ENCODE measurements at places on chromosomes 1 and 21.

GRCh38 chr1:118247593-118247992 is 62.6 kb upstream of the SPAG17 start:
- peak; percentile 11 for DNase-seq

DNA sequence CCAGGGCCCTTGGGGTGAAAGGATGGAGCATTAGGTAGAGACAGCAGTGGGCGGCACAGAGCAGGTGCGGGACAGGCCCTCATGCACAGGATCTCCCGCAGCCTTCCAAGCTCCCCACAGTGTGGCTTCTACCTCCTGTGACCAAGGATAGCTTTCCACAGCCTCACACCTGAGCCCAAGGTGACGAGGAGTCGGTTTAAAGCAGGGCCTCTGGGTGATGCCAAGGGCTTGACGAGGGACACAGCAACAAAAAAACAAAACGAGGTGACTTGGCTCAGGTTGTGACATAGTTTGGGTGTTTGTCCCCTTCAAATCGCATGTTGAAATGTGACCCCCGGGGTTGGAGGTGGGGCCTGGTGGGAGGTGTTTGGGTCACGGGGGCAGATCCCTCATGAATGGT is 15.3 kb downstream of the RSPH1 start:
- DNase-seq, result no peak

DNA sequence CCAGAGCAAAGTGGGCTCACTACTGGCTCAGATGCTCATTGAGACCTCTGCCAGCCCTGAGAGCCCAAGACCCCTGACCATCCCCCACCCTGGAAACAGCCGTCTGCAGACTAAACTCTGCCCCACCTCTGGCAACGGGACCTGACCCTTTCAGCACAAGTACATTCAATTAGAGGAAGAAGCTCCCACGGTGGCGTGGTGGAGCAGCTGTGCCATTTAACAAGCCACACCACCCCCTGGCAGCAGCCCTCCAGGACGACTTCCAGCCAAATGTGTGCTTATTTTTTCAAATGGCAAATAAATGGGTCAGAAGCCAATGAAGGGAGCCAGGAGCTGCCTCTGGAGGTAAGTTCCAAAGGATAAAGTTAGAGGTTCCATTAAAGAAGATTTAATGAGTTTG is 226.7 kb downstream of the NPHP4 start:
- no peak for DNase-seq

DNA sequence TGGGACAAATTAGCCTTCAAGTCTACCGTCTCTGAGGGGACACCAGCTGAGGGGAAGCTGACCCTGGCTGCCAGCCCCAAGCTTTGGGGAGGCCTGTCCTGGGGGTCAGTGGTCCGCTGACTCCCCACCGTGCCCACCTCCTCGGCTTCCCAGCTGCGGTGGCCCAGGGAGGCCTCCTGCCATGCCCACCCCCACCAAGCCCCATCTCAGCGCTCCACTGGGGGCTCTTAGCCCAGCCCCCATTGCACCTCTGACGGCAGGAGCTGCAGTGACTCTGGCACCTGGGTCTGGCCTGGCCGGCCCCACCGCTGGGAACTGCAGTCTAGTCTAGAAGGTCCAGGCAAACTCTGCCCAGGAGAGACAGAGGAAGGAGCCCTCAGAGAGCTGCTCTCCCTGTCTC is 30.2 kb upstream of the SIM2 start:
- DNase-seq, result no peak

- DNase-seq, result peak; percentile 24
Measured at GRCh38 chr1:2372551-2373490, 18.5 kb downstream of the MORN1 start.

DNA sequence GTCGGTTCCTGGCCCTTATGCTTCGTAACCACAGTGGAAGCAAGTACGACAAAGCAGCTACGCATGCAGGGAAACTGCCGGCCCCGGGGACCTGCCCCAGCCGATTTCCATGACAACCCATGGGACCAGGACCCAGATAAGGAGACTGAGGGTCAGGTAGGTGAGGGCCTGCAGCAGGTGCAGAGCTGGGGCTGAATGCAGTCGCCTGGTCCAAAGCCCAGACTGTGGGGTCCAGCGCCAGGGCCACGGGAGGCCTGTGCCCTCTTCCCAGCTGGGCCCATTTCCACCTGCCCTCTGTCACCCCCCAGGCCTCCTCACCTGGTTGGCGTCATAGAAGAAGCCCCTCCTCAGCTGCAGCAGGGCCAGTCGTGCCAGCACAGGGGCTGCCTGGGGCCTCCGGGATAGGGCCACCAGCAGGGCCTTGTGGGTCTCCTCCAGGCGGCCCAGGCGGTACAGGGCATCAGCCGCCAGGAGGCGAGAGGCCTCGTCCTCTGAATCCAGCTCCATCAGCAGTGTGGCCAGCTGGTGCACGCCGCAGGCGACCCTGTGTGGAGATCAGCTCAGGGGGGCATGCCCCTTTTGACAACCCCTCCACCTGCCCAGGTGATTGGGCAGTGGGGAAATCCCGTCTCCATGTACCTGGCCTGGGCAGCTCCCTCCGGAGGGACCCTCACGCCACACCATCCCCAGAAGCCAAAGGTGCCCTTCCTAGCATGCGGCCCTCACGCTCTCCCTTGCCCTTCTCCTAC is 14.2 kb downstream of the TTC34 start:
- DNase-seq, result no peak

DNA sequence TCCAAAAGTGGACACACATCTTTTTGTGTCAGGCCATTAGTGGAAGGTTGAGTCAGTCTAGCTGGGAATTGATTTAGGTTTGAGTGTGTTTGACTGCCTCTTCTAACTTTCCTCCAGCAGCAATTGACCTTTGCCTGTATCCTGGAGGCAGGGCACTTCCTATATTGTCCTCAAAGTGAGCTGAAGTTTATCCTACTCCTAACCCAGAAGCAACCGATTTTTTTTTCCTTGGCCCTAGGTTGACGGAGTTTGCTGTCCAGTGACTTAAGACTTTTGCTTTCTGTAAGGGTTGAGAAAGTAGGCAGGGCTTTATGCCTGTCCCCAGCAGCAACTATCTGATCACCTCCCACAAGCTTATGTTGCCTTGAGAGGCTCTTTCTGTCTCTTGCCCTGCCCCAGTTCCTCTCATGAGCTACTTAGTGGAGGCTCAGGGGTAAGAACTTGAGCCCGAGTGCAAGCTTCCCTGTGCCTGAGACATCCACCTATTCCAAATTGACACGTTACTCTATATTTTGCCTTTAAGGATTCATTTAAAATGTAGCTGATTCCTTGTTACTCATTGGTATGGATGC is 30.9 kb downstream of the SLC35F3 start:
- no peak for DNase-seq

GRCh38 chr1:157045250-157046218 is at the start of gene ARHGEF11:
Gene ARHGEF11, minus strand, starts transcription at chr1:157045742. Its CDS starts 1,412 bp downstream, at chr1:157044330.
- DNase-seq, result peak; percentile 93

DNA sequence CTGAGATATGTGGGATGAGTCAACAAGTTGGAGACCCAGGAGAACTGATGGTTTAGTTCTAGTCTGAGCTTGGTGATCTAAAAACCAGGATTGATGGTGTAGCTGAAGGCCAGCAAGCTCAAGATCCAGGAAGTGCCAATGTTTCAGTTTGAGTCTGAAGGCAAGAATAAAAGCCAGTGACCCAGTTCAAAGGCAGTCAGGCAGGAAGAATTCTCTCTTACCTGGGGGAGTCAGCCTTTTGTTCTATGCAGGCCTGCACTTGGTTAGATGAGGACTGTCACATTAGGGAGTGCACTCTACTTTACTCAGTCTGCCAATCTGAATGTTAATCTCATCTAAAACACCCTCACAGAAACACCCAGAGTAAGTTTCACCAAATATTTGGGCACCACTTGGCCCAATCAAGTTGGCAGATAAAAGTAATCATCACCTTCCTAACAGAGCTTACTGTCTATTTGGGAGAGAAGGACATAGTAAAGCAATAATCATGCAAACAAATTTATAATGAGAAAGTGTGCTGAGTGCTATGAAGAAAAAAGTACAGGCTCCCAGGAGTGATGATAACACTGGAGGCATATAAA is 63.4 kb downstream of the TSEN15 start:
- DNase-seq, result no peak

GRCh38 chr21:46154955-46155513 is 345 bp downstream of the FTCD start:
- DNase-seq, result no peak

DNA sequence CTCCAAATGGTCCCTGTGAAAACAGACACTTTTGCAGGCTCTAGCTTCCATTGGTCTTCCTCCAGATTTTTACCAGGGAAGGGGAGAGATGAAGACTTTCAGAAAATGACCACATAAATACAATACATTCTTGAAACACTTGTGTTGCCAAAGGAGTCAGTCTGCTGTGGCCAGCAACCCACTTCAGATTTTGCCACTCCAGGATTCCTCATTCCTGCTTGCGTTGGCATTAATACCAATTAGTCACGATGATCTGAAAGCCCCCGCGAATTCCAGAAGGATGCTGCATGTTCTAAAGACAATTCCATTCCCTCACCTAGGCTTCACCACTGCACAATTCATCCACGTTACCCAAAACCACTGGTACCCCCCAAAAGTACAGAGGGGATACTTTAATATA is 7.9 kb upstream of the BACE2 start:
- no peak for DNase-seq

GRCh38 chr1:154975409-154976059 is 1.1 kb downstream of the CKS1B start:
- peak; percentile 60 for DNase-seq

GRCh38 chr21:41803316-41803715 is 36.5 kb upstream of the RIPK4 start:
- no peak for DNase-seq

DNA sequence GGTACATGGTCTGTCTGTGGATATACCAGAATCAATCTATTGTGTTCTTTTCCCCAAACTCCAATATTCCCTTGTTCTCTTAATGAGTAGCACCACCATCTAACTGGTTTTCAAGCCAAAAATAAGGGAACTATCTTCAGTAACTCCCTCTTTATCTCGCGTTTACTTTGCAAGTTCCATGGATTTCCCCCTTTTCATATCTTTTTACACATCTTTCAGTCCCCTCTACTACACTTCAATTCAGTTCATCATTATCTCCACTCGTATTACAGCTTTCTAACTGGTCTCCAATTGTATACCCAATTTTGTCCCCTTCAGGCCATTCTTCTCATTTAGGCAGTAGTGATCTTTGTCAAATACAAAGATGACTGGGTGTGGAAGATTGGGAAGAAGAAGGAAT is 4.1 kb upstream of the TMCO1 start:
- DNase-seq, result peak; percentile 3

GRCh38 chr1:31029026-31029425 is 36.5 kb downstream of the PUM1 start:
- DNase-seq, result peak; percentile 58

DNA sequence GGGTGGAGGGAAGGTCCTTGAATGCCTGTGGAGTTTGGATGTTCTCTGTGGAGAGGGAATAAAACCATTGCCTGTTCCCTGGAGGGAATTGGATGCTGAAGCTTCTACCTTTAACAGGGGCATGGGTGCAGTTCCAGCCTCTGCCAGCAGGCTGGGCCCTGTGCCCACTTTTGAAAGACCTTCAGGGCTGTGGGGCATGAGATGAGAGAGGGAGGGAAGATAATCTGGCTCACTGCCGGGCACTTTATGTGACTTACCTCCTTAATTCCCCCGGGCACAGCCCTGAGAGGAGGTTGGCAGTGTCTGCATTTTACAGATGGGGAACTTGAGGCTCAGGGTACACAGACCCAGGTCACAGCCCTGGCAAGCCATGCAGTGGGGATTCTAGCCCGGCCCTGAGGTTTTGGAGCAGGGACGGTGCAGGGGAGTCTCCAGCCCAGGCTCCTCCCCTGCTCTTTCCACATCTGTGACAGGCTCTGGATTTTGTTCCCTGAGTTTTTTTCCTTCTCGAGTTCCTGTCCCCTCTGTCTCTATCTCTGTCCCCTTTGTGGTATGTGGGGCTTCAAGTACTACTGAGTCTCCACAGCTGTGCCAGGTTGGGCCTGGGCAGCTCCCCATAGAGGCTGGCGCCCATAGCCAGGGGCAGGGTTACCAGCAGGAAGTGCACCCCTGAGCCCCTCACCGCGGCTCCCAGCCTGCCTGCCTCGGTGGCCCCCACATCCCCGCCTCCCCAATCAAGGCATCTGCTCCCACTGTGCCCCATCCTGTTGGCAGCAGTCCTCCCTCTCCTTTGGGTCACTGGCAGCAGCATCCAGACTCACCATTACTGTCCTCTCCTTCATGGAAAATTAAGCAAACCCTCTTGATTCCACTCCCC is 14.0 kb upstream of the THEMIS2 start:
- peak; percentile 81 for DNase-seq

- no peak for DNase-seq
Measured at GRCh38 chr1:33445108-33445507, 14.2 kb upstream of the PHC2 start.

- no peak for DNase-seq
Measured at GRCh38 chr1:177122461-177123251, 41.9 kb downstream of the ASTN1 start.

DNA sequence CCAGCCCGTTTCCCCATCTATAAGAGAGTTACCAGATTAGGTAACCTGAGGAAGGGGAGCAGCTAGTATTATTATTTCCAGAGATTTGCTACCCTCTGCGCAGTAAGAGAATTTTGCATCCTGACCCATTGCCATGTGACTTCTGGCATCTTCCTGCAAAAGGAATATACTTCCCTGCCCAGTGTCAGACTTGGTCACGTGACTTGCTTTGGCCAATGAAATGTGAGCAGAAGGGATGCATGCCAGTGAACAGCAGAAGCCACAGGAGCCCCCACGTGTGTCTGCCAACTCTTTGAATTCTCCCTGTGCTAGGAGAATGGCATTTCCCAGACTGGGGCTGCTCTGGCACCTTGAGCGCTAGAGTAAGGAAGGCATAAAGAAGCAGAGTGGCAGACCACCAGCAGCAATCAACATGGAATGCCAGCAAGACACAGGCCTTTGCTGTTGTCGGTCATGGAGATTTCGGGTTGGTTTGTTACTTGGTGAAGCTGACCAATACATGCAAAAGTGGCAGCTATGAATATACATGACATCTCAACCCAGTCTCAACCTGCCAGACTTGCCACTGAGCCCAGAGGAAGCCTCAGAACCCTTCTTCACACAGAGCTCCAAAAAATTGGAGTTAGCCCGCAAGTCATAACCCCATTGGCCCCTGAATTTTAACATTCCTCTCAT is 26.4 kb upstream of the SDHB start:
- no peak for DNase-seq

- DNase-seq, result no peak
Measured at GRCh38 chr1:48675251-48675650, 101.4 kb downstream of the BEND5 start.

DNA sequence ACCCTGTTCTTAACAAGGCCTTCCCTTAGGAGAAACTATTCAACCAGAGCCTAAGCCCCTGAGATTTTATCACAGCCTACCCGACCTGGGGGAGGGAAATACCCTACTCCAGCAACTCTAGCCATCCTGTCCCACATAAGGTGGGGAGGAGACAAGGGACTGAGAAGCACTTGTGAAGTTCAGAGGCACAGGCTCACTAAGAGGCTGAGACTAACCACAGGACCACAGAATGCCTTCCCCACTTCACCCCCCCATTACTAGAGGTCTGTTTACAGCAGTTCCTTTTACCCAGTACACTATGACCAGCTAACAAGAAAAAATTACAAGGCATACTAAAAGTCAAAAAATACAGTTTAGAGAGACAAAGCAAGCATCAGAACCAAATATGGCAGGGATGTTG is 86.8 kb downstream of the TEX35 start:
- no peak for DNase-seq

GRCh38 chr21:46077674-46078101 is 20.2 kb upstream of the COL6A2 start:
- DNase-seq, result no peak

- no peak for DNase-seq
Measured at GRCh38 chr1:209268479-209268878, 315.0 kb upstream of the CAMK1G start.

All from fibroblast of skin of back (primary cell).